Glutamatergic neuron (in vitro differentiated cells): ENCODE measurements at places on chromosomes 5 and 9. TPM values are rescaled to one million over a fixed set of nuclear protein-coding genes. Genes with fewer than 3 reads are reported as not detected.

ZFR gene
- 84.5 TPM for total RNA-seq

SPZ1 gene
- total RNA-seq: not detected

C5orf34 gene
- total RNA-seq: 10.2 TPM

SPATA31E1 gene
- 0.71 TPM for total RNA-seq

FOXD4L5 gene
- not detected for total RNA-seq

IL17B gene
- 0.88 TPM for total RNA-seq

HBEGF gene
- total RNA-seq: 2.5 TPM

RFESD gene
- total RNA-seq: 1.1 TPM

ANKRD34B gene
- total RNA-seq: not detected

ORM2 gene
- not detected for total RNA-seq

SNCAIP gene
- total RNA-seq: 6.7 TPM

PKN3 gene
- total RNA-seq: 4.3 TPM

PCDHB13 gene
- total RNA-seq: 12.7 TPM

ZNF658 gene
- 9.4 TPM for total RNA-seq

CNTFR gene
- 170 TPM for total RNA-seq

FAM153A gene
- total RNA-seq: not detected

CCDC180 gene
- 13.1 TPM for total RNA-seq

ACOT12 gene
- not detected for total RNA-seq

KIF3A gene
- 42.4 TPM for total RNA-seq

TLX3 gene
- total RNA-seq: 161 TPM

ATOX1 gene
- 82.9 TPM for total RNA-seq

FAM170A gene
- total RNA-seq: not detected

HAVCR2 gene
- total RNA-seq: not detected

FLT4 gene
- 0.17 TPM for total RNA-seq

SPATA31C1 gene
- not detected for total RNA-seq

EGFLAM gene
- 13.2 TPM for total RNA-seq

KIF12 gene
- total RNA-seq: 0.93 TPM

GGTA1 gene
- total RNA-seq: not detected

CYFIP2 gene
- total RNA-seq: 120 TPM

PCDHB14 gene
- total RNA-seq: 16.5 TPM

BNC2 gene
- 15.2 TPM for total RNA-seq

GPR151 gene
- total RNA-seq: not detected

APBA1 gene
- 13.0 TPM for total RNA-seq

EGFL7 gene
- total RNA-seq: 8.1 TPM

AQP3 gene
- 2.9 TPM for total RNA-seq

PCDHGB2 gene
- total RNA-seq: 8.9 TPM

NEUROG1 gene
- 222 TPM for total RNA-seq

IGFBPL1 gene
- 590 TPM for total RNA-seq

SPINK4 gene
- total RNA-seq: not detected

PCDHGA4 gene
- total RNA-seq: 8.2 TPM

FOXI1 gene
- total RNA-seq: not detected

SPAG8 gene
- not detected for total RNA-seq

CD14 gene
- 0.64 TPM for total RNA-seq

PCDHB5 gene
- 72.2 TPM for total RNA-seq

ENHO gene
- 11.5 TPM for total RNA-seq

ZBTB34 gene
- total RNA-seq: 21.0 TPM

PCA3 gene
- total RNA-seq: not detected

STPG3 gene
- total RNA-seq: not detected

GRXCR2 gene
- total RNA-seq: not detected

PRDM9 gene
- total RNA-seq: not detected

SEC61B gene
- 131 TPM for total RNA-seq

PCDHGA5 gene
- 4.6 TPM for total RNA-seq

BTNL3 gene
- not detected for total RNA-seq

PANK3 gene
- 153 TPM for total RNA-seq

CYSRT1 gene
- 2.1 TPM for total RNA-seq

ADGRD2 gene
- not detected for total RNA-seq

COQ4 gene
- total RNA-seq: 35.8 TPM

BTNL8 gene
- not detected for total RNA-seq
